ENCODE measurements at places on chromosomes 12 and 14.

DNA sequence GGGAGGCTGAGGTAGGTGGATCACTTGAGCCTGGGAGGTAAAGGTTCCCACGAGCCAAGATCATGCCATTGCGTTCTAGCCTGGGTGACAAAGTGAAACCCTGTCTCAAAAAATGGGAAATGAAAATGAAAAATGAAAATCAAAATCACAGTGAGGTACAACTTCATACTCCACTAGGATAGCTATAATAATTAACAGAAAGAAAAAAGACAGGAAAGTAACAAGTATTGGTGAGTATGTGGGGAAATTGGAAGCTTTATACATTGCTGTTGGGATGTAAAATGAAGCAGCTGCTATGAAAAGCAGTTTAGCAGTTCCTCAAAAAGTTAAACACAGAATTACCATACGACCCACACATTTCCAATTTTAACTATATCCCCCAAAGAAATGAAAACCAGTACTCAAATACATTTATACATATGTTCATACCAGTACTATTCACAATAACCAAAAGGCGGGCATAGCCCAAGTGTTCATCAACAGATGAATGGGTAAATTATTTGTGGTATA lies 22.2 kb downstream of the SGPP1 start:
- DNase-seq, result no peak

- no peak for DNase-seq
Observed at GRCh38 chr14:21041676-21042433, at the start of gene RNASE7. RNASE7 (plus strand) TSS chr14:21042362; CDS start chr14:21042993, 631 bp downstream.

DNA sequence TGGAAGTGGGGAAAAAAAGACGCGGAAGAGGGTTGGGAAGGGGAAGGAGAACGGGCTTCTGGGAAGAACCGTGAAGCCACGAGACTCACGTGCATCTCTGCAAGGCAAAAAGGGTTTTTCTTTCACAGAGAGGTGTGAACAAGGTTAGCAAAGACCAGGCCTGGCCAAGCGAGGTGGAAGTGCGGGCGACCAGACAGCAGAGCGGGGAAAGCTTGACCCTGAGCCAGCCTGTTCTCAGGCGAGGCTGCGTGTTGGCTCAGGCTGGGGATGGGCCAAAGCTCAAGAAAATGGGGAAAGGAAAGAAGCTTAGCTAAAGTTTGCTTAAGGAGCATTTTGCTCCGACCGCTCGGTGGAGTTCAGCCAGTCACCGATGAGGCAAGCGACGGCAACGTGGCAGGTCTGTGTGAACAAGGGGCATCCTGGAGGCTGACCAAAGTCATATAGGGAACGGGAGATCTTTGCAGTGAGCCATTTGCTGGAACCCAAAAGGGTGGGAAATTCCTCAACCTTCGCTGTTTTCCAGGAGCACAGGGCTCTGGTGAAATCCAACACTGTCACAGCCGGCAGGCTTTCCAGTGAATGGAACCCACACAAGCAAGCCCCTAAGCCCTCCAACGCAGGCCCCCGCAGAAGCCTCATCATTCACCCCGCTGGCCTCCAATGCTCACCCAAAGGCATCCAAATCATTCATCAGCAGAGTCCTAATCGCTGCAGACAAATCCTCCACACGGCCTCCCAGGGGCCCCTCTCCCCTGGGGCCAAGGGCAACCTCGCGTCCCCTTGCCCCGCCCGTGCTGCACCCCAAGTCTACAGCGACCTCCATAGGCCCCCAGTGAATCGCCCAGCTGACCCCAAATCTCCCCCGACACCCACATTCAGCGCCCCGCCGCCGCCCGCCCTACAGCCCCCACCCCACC lies 754 bp downstream of the ZNF605 start:
- no peak for DNase-seq

DNA sequence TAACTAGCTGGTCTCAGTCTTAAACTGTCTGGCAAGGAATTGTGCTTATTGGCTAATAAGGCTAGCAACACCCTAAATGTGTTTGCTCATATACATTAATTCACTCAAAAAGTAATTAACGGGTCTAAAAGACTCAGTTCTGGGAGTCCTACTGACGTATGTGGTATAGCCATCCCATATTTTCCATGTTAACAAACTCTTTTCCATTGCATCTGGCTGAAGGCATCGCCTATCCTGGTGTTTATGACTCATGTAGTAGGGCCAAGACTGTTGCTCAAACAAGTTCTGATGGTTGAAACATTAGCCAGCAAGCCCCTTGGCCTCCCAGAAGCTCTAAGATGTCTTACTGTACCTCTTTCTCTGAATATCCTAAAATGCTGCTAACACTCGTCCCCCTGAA lies 98.5 kb downstream of the PHLDA1 start:
- DNase-seq, result no peak

GRCh38 chr12:52246720-52247621 lies 13.9 kb downstream of the KRT7 start:
- no peak for DNase-seq

DNA sequence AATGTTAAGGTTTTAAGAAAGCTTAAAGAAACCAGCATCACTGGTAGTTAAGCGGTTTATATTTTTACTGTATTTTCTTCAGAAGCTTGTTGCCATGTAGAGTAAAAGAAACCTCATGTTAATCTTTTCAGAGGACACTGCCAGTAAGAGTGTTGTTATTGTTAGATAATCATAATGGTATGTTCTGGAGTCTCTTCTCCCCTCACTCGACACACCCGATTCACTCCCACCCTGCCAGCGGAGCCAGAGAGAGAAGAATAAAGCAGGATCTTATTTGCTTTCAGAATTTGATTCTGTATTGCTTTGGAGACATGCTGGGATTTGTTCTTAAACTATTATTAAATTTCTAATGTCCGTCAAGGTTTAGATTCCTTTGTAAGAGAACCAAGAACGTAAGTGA lies 113.7 kb downstream of the SAMD4A start:
- DNase-seq, result no peak

DNA sequence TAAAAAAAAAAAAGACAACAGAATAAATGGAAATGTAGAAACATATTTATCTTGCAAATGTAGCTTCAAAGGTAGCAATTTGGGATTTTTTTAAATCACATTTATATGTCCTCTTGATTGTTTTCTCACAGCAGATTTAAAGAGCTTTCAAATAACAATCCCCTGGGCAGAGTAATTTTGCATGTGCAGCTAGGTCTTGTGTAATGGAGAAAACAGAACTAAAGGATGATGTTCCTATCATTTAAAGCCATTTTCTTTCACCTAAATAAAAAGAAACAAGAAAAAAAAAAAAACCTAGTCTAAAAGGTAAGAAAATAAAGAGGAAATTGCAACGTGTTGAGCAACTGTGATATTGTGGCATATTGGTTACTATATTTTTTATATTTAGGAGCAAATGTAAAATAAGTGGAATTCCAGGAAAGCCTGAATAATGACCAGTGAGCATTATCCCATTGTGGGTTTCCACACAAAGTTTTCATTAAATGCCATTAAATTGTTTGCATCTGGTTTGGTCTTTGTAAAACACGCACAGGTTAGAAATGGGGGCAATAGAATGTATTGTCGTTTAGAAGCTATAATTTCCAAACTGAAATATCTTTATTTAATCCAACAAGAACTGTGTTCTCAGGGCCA lies 215.6 kb downstream of the SLC6A15 start:
- no peak for DNase-seq

DNA sequence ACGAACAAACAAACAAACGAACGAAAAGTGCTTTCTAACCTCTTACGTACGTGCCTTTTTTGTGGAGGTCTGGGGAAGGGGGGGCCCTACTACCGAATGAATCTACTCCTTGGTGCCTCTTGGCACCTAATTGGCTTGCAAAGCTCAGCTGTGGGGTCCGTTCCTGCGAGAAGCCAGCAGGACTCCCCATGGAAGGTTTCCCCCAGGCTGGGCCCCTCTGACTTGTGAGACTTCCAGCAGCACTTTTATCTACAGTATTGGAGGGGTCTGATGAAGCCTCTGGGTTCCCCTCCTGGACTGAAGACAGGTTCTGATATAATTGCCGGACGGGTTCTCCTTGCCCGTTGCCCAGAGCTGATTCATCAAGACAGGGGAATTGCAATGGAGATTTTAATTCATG lies 1.2 kb upstream of the TMEM106C start:
- DNase-seq, result no peak

DNA sequence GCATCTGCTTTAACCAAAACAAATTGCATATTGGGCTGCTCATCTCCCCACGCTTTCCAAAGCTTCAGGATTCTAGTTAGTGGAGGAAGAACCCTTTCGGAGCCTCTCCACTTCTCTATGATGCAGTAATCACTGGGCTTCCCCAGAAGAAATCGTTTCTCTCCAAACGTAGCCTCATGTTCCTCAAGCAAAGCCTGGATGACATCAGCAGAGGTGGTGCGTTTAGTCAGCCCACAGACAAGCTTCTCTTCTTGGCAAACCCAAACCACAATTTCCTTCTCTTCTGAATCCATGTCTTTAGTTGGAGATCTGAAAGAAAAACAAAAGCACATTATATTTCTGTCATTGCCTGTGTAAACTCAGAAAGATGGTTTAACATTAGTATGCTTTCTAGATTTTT lies 30.6 kb downstream of the RASSF9 start:
- no peak for DNase-seq

DNA sequence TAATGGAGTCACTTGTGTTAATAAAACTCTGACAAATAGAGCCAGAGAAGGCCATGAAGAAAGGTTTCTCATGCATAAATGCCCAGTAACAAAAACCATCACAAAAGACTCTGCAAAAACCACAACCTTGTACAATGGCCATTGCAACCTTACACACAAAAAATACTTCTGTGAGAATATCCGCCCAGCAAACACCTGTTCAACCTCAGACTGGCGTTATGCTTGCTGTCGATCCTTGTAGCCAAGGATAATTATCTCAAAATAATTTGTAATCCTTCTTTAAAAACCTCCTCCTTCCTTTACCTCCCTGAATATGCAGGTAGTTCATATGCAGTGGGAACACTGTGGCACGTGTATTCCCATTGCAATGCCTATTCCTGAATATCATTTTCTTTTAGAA lies 157.1 kb downstream of the SLC41A2 start:
- DNase-seq, result no peak

- DNase-seq, result no peak
Observed at GRCh38 chr14:52703225-52703624, 3.8 kb upstream of the PSMC6 start.

DNA sequence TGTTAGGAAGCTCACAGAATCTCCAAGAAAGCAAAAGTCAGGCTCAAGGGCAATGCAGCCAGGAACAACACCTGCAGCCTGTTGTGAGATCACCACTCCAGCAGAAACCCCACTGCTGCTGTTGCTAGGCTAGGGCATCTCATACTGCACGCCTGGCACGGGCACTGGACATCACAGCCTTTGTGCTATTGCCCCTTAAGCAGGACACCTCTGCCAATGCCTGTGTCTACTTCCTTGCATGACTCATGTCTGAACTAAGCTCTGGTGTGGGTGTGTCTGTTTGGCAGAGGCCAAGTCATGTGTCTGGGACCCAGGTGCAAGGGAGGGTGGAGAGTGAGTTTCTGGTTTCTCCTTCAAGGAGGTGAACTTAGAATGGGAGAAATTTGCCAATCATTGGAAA lies 10.0 kb upstream of the DDX47 start:
- DNase-seq, result no peak

- DNase-seq, result no peak
Observed at GRCh38 chr12:67352682-67353081, 83.5 kb downstream of the CAND1 start.

GRCh38 chr12:126355346-126355745 lies 1290.1 kb downstream of the AACS start:
- no peak for DNase-seq

DNA sequence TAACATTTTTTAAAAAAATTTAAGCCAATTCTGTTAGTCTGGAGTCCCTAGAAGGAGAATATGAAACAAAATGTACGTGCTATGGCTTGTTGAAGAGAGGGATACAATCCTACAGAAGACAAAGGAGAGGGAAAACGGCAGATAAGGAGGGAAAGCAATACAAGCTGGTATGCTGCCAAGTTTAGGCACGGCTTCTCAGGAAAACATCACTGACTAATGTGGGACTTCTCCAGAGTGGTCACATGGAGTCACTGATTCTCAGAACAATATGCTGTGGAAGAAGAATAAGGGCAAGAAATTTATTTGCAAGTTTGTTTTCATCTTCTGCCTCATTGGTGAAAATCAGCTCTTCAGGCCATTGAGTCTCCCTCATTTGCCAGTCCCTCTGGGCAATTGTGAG lies 22.9 kb upstream of the NR1H4 start:
- DNase-seq, result no peak

GRCh38 chr12:115710104-115710564 lies 567.4 kb downstream of the MED13L start:
- no peak for DNase-seq

- no peak for DNase-seq
Observed at GRCh38 chr12:4850857-4851380, 58.8 kb upstream of the KCNA1 start.

- no peak for DNase-seq
Observed at GRCh38 chr12:101327051-101327450, 47.1 kb downstream of the UTP20 start.

GRCh38 chr12:3207175-3207574 lies 130.0 kb downstream of the TSPAN9 start:
- DNase-seq, result no peak

GRCh38 chr12:80101126-80101525 lies 1.8 kb downstream of the OTOGL start:
- no peak for DNase-seq

DNA sequence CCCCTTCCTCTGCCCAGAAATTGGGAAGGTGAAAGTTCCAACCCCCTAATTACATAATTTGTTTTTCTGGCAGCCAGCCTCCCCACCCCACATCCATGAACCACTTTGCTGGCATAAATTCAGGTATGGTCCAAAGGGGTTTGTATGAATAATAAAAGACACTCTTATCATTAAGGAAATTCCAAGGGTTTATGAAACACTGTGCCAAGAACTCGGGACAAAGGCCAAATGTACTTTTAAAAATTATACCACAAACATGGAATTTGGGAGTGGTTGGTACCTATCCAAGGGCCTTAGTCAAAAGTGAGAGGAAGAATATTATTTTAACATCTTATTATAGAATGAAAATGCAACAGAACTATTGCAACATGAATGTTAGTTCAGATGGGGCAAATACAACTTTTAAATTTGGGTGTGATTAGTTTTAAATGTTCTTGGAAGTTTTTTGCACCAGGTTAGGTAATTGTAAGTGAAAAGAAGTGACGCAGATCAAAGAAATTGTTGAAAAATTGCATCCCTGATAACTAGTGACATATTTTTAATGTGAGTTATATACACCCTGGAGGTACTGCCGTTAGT lies 217.8 kb downstream of the TMEM117 start:
- no peak for DNase-seq

- no peak for DNase-seq
Observed at GRCh38 chr14:59483363-59483762, 845 bp downstream of the L3HYPDH start.

DNA sequence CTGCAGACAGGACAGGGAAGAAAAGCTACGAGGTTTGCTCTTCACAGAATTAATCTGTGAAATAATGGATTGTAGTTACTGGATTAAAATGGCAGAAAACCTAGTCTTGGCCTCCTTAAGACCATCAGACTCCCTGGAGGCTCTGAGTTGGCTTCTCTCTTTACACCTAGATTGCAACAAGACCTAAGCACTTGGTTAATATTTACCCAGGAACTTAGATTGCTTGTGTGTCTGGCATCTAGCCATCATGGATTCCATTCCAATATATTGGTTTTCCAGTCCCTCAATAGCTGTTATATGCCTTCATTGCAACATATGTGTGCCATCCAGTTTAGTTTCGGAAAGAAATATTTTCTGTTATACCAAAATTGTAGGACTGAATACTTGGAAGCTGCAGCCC lies 1.9 kb upstream of the GTF2A1 start:
- no peak for DNase-seq

Measured in nucleus accumbens (tissue), 56 donors.